ENCODE measurements at places on chromosomes 13 and 19. TPM values are rescaled to one million over a fixed set of nuclear protein-coding genes. Genes with fewer than 3 reads are reported as not detected.

GRCh38 chr13:26883613-26884257 lies 123.1 kb upstream of the GPR12 start:
- H3K27me3 ChIP-seq, result no peaks in the 10 kb centered on the region
- DNase-seq, result no peak
- no peak overlapping the region for H3K27ac ChIP-seq
- no peaks in the 10 kb centered on the region for H3K4me1 ChIP-seq
- no peaks in the 10 kb centered on the region for H3K36me3 ChIP-seq

DNA sequence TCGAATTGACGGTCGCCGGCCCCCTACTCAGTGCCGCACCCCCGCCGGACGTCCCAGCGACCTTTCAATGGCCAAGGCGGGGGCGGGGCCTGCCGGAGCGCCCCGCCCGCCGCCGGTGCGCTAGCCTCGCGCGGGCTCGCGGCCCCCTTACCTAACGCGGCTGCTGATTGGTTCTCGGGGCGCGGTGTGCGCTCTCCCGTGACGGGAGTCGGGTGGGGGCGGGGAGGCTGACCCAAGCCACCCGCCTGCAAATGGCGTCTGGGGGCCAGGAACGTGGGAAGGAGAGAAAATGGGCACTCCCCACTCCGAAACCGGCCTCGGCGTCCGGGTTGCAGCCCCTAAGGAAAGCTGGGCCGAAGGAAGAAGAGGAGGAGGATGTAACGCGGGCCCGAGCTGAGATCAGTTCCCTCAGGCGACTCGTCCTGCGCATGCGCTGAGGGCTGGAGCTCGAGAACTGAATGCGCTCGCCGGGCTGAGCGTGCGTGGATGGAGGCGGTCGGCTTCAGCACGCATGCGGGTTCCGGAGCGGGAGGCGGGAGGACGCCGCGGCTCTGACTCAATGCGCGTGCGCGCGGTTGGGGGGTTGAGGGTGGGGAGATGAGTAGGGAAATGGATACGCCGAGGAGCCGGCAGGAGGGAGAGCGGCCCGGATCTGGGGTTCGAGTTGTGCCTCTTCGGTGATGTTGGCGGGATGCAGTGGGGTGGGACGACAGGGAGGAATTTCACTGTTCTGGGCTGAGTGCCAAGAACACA lies at the start of gene SMG9:
SMG9 (minus strand) TSS at position 460 of the 753 bp plus-strand sequence. CDS start 4,221 bp downstream, outside the sequence.
- H3K4me1 ChIP-seq, result peaks cover 50% of the 10 kb centered on the region
- DNase-seq, result peak; percentile 98
- peak within 1 kb of the TSS; percentile 99 for H3K27ac ChIP-seq
- peaks cover 53% of the 10 kb centered on the region for H3K36me3 ChIP-seq
- H3K27me3 ChIP-seq, result no peaks in the 10 kb centered on the region

- H3K4me3 ChIP-seq, result no peak overlapping the region
- peaks cover 3% of the 10 kb centered on the region for H3K4me1 ChIP-seq
- DNase-seq, result no peak
- no peak overlapping the region for H3K27ac ChIP-seq
- H3K36me3 ChIP-seq, result peaks cover 6% of the 10 kb centered on the region
These were observed 82.6 kb downstream of the NUFIP1 start for GRCh38 chr13:44906713-44907112.

DNA sequence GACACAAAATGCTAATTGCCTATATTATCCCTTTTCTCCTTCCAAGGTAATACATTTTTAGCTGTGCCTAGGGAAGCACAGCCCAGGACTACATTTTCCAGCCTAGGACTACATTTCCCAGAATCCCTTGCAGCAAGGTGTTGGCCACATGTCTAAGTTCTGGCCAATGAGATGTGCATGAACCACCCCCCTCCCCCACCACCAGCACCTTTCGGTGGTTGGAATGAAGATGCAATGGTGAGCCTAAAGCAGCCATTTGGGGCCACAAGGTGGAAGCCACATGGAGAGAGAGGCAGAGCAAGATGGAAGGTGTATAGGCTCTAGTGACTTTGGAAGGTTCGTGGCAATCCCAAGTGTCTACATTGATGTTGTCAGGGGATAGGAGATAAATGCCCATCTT lies 16.2 kb downstream of the UNC13A start:
- peaks cover 4% of the 10 kb centered on the region for H3K27me3 ChIP-seq
- no peaks in the 10 kb centered on the region for H3K36me3 ChIP-seq
- H3K27ac ChIP-seq, result no peak overlapping the region
- no peaks in the 10 kb centered on the region for H3K4me1 ChIP-seq
- DNase-seq, result peak; percentile 39

GRCh38 chr13:36357231-36357630 lies 11.0 kb upstream of the SPART start:
- H3K4me1 ChIP-seq, result no peaks in the 10 kb centered on the region
- peaks cover 5% of the 10 kb centered on the region for H3K27me3 ChIP-seq
- H3K36me3 ChIP-seq, result no peaks in the 10 kb centered on the region

DNA sequence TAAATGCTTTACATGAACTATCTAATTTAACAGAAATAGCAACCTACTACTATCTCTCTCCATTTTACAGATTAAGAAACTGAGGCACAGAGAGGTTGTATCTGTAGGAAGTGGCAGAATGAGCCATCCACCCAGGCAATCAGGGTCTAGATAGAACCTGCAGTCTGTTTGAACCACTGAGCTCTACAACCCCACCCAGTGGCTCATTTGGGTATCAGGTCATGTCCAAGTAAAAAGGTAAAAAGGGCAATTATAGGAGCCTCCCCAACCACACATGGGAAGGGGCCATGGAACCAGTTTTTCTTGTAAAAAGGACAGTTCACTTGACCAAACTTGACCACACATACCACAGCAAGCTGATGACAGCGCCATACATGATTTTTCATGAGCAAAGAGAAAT lies 92.9 kb upstream of the SGCG start:
- no peak overlapping the region for H3K27ac ChIP-seq
- no peak overlapping the region for H3K4me3 ChIP-seq
- no peaks in the 10 kb centered on the region for H3K36me3 ChIP-seq
- H3K4me1 ChIP-seq, result no peaks in the 10 kb centered on the region
- DNase-seq, result peak; percentile 23

GRCh38 chr19:34287662-34288140 lies 33.3 kb downstream of the GARRE1 start:
- H3K36me3 ChIP-seq, result no peaks in the 10 kb centered on the region
- no peaks in the 10 kb centered on the region for H3K27me3 ChIP-seq
- H3K27ac ChIP-seq, result no peak overlapping the region

GRCh38 chr13:33910255-33910654 lies 92.3 kb downstream of the RFC3 start:
- no peak for DNase-seq
- no peaks in the 10 kb centered on the region for H3K4me1 ChIP-seq
- no peaks in the 10 kb centered on the region for H3K36me3 ChIP-seq
- H3K27me3 ChIP-seq, result no peaks in the 10 kb centered on the region
- no peak overlapping the region for H3K27ac ChIP-seq

DNA sequence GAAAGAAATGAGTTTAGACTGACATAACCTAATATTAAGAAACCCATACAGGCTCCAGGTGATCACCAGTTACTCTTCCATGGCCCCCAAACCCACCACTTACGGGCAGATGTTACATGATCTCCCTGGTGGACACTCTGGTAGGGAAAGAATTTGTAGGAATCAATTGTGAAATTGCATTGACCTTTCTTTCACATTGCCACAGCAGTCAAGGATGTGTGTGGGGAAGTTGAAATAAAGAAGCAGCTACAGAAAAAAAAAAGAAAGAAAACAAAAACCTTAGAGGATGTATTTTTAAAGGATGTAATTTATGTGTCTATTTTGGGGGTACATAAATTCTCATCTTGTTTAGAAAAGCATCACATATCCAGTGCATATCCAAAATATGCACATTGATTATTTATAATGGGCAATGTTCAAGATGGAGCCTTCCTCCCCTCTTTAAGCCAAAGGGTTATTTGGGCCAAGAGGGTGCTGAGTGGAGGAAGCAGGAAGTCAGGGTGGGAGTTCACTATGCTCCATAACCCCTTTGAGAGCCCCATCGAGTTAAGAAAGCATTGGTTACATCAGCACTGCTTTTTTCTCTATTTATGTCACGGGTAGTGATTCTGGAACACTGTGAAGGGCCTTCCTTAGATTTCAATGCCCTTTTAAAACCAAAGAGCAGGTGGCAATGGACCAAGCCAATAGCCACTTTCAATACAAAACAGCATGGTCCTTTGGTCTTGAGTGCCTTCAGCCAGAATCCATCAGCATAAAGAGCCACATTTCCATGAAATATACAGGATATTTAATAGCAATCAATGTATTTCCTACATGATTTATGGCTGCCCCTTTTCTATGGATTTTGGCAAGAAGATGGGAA lies 169.6 kb downstream of the LACC1 start:
- peaks cover 19% of the 10 kb centered on the region for H3K27me3 ChIP-seq
- no peak overlapping the region for H3K4me3 ChIP-seq
- H3K36me3 ChIP-seq, result no peaks in the 10 kb centered on the region
- no peak for DNase-seq
- H3K27ac ChIP-seq, result no peak overlapping the region
- no peaks in the 10 kb centered on the region for H3K4me1 ChIP-seq

GRCh38 chr13:57739089-57739488 lies 107.5 kb downstream of the PCDH17 start:
- H3K4me1 ChIP-seq, result no peaks in the 10 kb centered on the region
- no peak overlapping the region for H3K27ac ChIP-seq
- H3K36me3 ChIP-seq, result no peaks in the 10 kb centered on the region
- H3K4me3 ChIP-seq, result no peak overlapping the region
- H3K27me3 ChIP-seq, result no peaks in the 10 kb centered on the region
- no peak for DNase-seq

DNA sequence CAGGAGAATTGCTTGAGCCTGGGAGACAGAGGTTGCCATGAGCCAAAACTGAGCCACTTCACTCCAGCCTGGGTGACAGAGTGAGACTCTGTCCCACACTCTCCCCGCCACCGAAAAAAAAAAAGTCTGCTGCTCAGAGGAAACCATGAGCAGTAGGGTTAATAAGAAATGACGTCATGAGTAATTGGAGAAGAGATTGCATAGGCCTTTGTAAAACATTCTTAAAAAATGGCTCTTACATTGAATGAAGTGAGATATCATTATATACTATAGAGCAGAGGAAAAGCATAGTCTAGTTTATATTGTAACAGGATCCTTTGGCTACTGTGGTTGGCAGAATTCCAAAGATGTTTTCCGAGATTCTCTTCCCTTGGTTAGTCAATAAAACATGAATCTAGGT lies 228.2 kb downstream of the PCDH20 start:
- no peak overlapping the region for H3K4me3 ChIP-seq
- H3K27ac ChIP-seq, result no peak overlapping the region
- H3K4me1 ChIP-seq, result no peaks in the 10 kb centered on the region
- H3K27me3 ChIP-seq, result no peaks in the 10 kb centered on the region
- H3K36me3 ChIP-seq, result no peaks in the 10 kb centered on the region
- no peak for DNase-seq

DNA sequence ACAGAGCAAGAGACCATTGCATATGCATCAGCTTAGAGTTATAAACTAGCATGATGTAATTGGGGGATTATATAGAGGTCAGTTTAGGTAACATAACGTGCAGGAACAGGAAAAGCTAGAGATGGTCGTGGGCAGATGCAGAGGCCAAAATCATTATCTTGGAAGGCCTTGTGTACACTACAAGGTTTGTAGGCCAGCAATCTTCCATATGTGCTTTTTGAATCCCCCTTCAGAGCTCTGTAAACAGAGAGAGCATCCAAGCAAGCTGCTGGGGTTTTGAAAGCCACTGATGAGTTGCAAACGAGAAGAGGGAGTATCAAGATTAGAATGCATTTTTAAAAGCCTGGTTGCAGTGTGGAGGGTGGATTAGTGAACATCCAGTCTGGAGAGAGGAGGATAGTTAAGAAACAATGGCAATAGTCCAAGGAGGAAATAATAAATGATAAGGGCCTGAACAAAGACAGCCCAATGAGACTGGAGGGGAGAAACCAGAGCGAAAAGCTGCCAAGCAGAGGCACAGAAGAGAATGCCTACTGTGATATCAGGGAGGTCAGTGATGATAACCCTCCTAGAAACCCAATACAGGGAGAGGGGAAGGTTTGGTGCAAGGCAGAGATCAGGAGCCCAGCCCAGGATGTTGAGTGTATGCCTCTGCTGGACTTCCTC lies 109.6 kb downstream of the ZAR1L start:
- DNase-seq, result no peak
- H3K36me3 ChIP-seq, result no peaks in the 10 kb centered on the region
- H3K27me3 ChIP-seq, result peaks cover 11% of the 10 kb centered on the region
- no peak overlapping the region for H3K4me3 ChIP-seq

DNA sequence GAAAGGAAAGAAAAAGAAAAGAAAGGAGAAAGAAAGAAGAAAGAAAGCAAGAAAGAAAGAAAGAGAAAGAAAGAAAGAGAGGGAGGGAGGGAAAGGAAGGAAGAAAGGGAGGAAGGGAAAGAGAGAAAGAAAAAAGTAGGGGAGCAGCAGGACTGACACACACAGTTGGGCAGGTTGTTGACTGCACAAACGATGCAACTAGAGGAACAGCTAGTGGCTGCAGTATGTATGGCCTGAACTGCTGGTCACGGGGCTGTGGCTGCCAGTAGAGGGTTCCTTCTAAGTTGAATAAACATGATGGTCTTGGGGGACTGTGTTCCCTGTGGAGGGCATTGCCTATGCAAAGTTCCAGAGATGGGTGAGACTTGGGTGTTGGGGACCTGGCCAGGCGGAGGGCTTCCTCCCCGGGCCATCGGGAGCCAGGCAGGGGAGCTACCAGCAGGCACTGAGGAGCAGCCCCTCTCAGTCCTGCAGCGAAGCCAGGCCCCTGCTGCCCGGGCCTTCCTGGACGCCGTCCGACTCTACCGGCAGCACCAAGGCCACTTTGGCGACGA lies 16.7 kb upstream of the COLGALT1 start:
- H3K4me1 ChIP-seq, result peaks cover 21% of the 10 kb centered on the region
- peak overlapping the region; percentile 80 for H3K4me3 ChIP-seq
- peak overlapping the region; percentile 28 for H3K27ac ChIP-seq
- no peaks in the 10 kb centered on the region for H3K36me3 ChIP-seq

DNA sequence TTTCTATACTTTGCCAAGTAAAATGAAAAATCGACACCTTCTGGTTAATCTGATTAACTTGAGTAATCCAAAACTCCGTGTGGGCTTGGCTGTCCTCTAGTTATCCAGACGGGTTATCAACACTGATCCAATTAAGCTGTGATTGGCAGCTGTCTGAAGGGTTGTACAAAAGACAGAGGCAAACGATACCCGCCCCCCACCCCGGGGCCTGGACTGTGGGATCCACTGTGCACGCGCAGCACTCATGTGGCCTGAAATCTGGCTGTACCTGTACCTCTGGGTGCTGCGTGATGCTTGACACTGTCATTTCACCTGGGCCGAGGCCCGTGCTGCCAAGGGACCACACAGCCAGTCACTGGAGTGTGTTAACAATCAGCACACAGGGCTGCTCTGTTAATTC lies 53.5 kb downstream of the COL4A2 start:
- no peak for DNase-seq
- no peaks in the 10 kb centered on the region for H3K4me1 ChIP-seq
- no peak overlapping the region for H3K27ac ChIP-seq
- no peak overlapping the region for H3K4me3 ChIP-seq
- no peaks in the 10 kb centered on the region for H3K36me3 ChIP-seq
- H3K27me3 ChIP-seq, result no peaks in the 10 kb centered on the region

GRCh38 chr19:34588249-34588648 lies 88.7 kb downstream of the SCGB2B2 start:
- H3K4me3 ChIP-seq, result no peak overlapping the region
- H3K4me1 ChIP-seq, result no peaks in the 10 kb centered on the region
- DNase-seq, result no peak
- H3K27me3 ChIP-seq, result no peaks in the 10 kb centered on the region
- H3K27ac ChIP-seq, result no peak overlapping the region
- H3K36me3 ChIP-seq, result no peaks in the 10 kb centered on the region

The GGACT gene
- 3.1 TPM for total RNA-seq

The DNASE2 gene
- 26.1 TPM for total RNA-seq

The C13orf46 gene
- total RNA-seq, result 2.2 TPM
